ENCODE measurements at places on chromosomes 6 and 20. TPM values are rescaled to one million over a fixed set of nuclear protein-coding genes. Genes with fewer than 3 reads are reported as not detected.

DNA sequence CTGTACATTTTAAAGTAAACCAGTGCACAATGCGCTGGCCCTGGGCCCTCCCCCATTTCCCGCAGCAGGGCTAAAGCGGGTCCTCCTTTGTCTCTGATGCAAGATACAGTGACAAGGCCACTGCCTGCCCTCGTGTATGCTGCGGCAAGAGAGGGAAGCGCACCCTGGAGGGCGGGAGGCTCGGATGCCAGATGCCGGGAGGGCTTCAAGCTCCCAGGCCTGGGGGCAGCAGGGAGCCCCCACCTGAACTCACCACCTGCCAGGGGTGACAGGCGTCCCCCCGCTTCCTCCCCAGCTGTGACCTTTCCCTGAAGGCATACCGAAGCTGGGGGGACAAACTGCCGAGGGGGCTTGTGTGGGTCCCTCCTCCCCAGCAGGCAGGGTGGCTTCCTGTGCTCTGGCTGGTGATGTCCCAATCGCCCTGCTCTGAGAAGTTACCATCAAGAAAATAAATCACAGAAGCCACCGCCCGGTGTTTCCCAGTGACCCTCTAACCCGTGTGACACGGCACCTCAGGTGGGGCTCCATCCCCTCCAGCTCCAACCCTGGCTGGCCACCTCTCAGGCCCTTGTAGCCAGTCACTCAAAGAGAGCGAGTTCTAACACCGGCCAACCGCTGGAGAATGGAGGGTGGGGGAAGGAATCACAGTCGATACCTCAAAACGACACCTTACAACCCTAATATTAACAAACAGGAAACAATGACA is 203.3 kb downstream of the PREX1 start:
- H3K4me3 ChIP-seq, result no peak overlapping the region
- DNase-seq, result no peak
- H3K36me3 ChIP-seq, result no peaks in the 10 kb centered on the region
- H3K27ac ChIP-seq, result no peak overlapping the region

DNA sequence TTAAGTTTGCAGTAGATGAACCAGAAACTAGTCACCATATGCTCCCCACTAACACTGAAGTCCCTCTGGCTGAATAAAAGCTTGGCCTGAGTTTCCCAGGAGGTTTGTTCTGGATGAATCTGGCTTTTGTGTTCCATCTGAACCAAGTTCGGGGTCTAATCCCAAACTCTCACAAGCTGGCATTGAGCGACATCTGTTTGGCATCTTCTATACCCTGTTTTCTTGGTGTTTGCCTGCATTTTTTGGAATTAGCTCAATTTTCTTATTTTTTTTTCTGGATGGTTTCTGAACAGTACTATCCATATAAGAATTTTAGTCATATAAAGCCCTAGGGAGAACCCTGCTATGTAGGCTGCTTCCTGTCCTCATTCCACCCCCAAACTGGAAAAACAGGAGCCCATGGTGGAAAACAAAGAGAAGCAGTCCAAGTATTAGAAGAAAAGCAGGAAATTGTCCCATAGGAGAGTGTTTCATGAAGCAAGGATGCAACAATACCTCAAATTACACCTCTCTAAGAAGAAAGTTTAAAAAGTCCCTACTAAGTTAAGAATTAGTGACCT is 737.1 kb downstream of the DHX35 start:
- H3K27ac ChIP-seq, result peak overlapping the region; percentile 79
- no peak for DNase-seq
- H3K4me3 ChIP-seq, result no peak overlapping the region
- no peaks in the 10 kb centered on the region for H3K36me3 ChIP-seq

- no peak overlapping the region for H3K4me3 ChIP-seq
- H3K4me1 ChIP-seq, result no peaks in the 10 kb centered on the region
- H3K27me3 ChIP-seq, result no peaks in the 10 kb centered on the region
These were observed 337.6 kb downstream of the CDC5L start for GRCh38 chr6:44725070-44725469.

APOBEC2 gene
- not detected for total RNA-seq

MACROD2 gene
- 26.8 TPM for total RNA-seq

GRCh38 chr6:111802720-111803330 is 70.4 kb downstream of the FYN start:
- no peaks in the 10 kb centered on the region for H3K4me1 ChIP-seq
- no peaks in the 10 kb centered on the region for H3K36me3 ChIP-seq
- no peak for DNase-seq
- peak overlapping the region; percentile 25 for H3K27ac ChIP-seq

DNA sequence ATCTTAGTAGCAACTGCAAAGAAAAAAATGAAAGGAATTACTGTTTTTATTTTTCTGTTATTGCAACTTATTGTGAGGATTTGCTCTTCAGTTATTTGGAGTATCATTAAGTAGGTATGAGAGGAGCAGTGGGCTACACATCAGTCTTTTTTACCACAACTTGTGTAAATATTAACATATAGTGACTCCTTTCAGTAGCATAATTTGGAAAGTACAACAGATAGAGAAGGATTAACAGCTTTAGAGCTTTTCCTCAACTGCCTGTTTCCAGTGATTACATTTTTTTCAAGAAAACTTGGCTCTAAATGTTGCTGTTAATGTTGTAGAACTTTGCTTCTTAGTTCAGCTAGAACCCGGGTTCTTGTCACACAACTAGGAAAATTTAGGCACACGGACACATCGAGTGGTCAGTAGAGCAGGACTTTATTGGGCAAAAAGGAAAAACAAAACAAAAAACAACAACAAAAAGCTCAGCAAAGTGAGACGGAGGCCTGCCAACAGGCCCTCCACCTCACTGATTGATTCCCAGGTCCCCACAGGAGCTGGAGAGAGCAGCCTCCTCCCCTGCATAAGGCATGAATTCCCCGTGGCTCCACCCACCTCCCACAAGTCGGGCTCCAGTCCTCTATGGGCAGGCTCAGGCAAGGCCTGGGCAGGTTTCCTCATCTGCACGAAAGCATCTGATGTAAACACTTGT is 75.1 kb downstream of the ADGRG6 start:
- no peak for DNase-seq
- H3K36me3 ChIP-seq, result no peaks in the 10 kb centered on the region
- H3K27ac ChIP-seq, result no peak overlapping the region
- H3K4me1 ChIP-seq, result no peaks in the 10 kb centered on the region
- no peaks in the 10 kb centered on the region for H3K27me3 ChIP-seq
- no peak overlapping the region for H3K4me3 ChIP-seq

- no peak overlapping the region for H3K4me3 ChIP-seq
- H3K36me3 ChIP-seq, result no peaks in the 10 kb centered on the region
- no peaks in the 10 kb centered on the region for H3K27me3 ChIP-seq
- H3K27ac ChIP-seq, result no peak overlapping the region
These were observed 325.4 kb downstream of the QKI start for GRCh38 chr6:163739966-163740365.

DNA sequence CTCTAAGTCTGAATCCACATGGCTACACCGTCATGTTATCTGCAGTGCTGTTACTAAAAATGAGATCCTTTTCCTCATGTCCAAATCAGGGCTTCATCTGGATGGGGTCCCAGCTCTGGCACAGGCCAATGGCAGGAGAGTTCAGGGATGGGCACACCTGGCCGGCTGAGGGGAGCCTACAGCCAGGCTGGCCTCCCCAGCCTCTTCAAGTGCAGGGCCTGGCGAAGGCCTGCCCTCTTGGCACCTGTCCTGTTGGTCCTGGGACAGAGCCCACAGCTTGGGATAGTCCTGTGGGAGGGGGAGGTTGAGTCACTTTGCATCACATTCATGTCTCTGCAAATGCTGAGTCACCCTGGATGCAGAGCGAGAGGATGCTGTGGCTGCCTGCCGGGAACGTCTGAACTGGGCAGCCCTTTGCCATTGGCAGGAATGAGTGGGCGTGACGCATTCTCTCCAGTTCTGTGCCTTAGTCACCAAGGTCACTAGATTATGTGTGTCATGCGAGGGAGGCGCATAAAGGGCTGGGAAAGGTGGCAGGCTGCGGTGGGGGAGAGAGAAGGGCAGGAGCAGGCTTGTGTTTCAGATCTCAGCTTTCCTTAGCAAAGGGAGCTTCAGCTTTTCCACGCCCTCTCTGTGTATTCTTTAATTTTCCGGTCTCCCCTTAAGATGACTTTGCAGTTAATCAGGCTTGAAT is 223.2 kb upstream of the ECI2 start:
- peak; percentile 85 for DNase-seq
- H3K27me3 ChIP-seq, result no peaks in the 10 kb centered on the region
- H3K36me3 ChIP-seq, result no peaks in the 10 kb centered on the region

DNA sequence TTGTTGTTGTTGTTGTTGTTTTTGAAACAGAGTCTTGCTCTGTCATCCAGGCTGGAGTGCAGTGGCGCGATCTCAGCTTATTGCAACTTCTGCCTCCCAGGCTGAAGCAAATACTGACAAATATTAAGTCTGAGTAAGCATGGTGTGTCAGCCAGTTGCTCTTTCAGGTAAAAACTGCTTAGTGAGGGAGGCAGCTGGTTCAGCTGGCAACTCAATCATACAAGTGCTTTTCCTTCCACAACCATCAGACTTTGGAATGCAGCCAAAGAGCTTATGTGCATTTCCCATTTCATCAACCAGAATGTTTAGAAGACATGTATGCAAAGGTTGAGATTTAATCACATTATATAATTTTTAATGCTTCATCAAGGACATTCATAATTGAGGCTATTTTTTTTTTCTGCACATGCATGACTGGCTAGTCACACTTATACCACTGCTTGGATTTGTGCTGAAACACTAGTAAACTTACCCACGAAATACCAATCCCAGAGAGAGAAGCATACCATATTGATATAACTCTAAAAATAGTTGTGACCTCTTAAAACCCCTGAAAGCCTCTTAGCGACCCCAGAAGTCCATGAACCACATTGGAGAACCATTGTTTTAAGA is 56.0 kb downstream of the CLIC5 start:
- no peak for DNase-seq
- no peak overlapping the region for H3K4me3 ChIP-seq
- H3K36me3 ChIP-seq, result no peaks in the 10 kb centered on the region
- H3K27me3 ChIP-seq, result no peaks in the 10 kb centered on the region

LAMP5 gene
- 0.33 TPM for total RNA-seq

TBC1D32 gene
- total RNA-seq, result 5.8 TPM

- H3K36me3 ChIP-seq, result no peaks in the 10 kb centered on the region
- H3K4me3 ChIP-seq, result no peak overlapping the region
- H3K27me3 ChIP-seq, result no peaks in the 10 kb centered on the region
- DNase-seq, result no peak
- H3K27ac ChIP-seq, result no peak overlapping the region
- H3K4me1 ChIP-seq, result peaks cover 4% of the 10 kb centered on the region
These were observed 26.7 kb downstream of the ACSS1 start for GRCh38 chr20:25031241-25031640.

- H3K36me3 ChIP-seq, result no peaks in the 10 kb centered on the region
- H3K27me3 ChIP-seq, result no peaks in the 10 kb centered on the region
- peak; percentile 34 for DNase-seq
- H3K27ac ChIP-seq, result peak overlapping the region; percentile 88
- H3K4me3 ChIP-seq, result peak overlapping the region; percentile 81
These were observed 792 bp downstream of the RSPH3 start for GRCh38 chr6:158999154-158999665.

LHFPL5 gene
- total RNA-seq, result not detected

MOG gene
- not detected for total RNA-seq

- no peaks in the 10 kb centered on the region for H3K36me3 ChIP-seq
- H3K4me1 ChIP-seq, result no peaks in the 10 kb centered on the region
- DNase-seq, result no peak
- no peaks in the 10 kb centered on the region for H3K27me3 ChIP-seq
- H3K4me3 ChIP-seq, result no peak overlapping the region
These were observed 255.5 kb downstream of the CDC5L start for GRCh38 chr6:44642870-44643522.

- H3K36me3 ChIP-seq, result no peaks in the 10 kb centered on the region
- no peaks in the 10 kb centered on the region for H3K4me1 ChIP-seq
- peak overlapping the region; percentile 71 for H3K27ac ChIP-seq
- peak; percentile 53 for DNase-seq
- no peak overlapping the region for H3K4me3 ChIP-seq
- H3K27me3 ChIP-seq, result no peaks in the 10 kb centered on the region
These were observed 265.9 kb downstream of the DLL1 start for GRCh38 chr6:170024940-170025339.

DNA sequence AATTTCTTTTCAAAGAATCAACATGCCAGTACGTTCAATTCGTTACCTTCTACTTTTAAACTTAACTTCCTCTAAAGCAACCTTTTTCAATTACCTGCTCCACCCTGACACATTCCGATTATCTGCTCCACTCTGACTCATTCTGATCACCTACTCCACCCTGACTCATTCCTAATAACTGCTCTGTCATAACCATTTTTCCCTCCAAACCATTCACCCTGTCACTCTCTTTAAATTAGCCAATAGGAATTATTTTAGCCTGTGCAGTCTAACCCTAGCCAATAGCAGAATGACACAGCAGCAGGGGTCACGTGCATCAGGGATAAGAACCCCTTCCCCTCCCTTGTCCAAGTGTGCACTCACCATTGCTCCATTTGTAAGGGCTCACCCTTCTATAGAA is 557.4 kb upstream of the EYS start:
- no peaks in the 10 kb centered on the region for H3K4me1 ChIP-seq
- no peak overlapping the region for H3K27ac ChIP-seq
- H3K36me3 ChIP-seq, result no peaks in the 10 kb centered on the region
- no peak overlapping the region for H3K4me3 ChIP-seq
- no peaks in the 10 kb centered on the region for H3K27me3 ChIP-seq

GRCh38 chr20:36110994-36111393 is 43.5 kb upstream of the EPB41L1 start:
- H3K4me1 ChIP-seq, result peaks cover 13% of the 10 kb centered on the region
- DNase-seq, result no peak
- no peaks in the 10 kb centered on the region for H3K36me3 ChIP-seq

DNA sequence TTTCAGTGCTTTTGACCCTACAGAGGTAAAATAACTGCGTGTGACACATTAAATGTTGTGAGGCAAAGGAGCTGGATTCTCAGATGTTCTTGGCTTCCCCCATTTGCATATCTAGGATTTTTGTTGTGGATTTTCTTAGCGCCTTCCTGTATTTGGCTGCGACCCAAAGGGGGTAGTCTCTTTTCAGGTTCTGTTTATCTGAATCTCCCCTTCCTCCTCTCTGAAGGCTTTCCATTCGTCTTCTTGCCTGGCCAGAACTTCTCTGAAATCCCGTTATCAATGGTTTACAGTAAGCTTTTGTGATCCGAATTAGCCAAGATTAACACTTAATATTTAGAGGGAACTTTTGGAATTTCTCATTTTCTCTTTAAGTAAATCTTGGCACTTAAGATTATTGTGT is 60.8 kb downstream of the ADGRB3 start:
- DNase-seq, result no peak
- H3K36me3 ChIP-seq, result no peaks in the 10 kb centered on the region
- no peaks in the 10 kb centered on the region for H3K27me3 ChIP-seq
- H3K27ac ChIP-seq, result no peak overlapping the region
- no peak overlapping the region for H3K4me3 ChIP-seq

C6orf52 gene
- total RNA-seq, result not detected

PCMT1 gene
- 111 TPM for total RNA-seq

DNA sequence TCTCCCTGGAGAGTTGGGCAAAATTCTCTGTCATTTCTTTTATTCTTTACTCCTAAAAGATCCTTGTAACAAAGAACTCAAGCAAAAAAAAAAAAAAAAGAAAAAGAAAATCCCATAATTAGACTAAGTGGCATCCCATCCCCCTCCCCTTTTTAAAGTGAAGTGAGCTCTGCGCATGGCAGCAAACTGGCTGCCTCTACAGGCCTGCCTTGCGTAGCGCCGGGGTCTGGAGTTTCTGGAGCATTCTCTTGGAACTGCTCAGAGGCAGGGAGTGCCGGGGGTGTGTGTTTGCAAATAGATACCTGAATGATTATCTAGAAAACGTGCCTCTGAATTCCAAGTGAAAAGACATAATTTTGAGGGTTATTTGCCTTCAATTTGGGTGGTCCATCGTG is 48.1 kb downstream of the FOXC1 start:
- no peak for DNase-seq
- no peak overlapping the region for H3K4me3 ChIP-seq
- H3K36me3 ChIP-seq, result no peaks in the 10 kb centered on the region
- no peaks in the 10 kb centered on the region for H3K4me1 ChIP-seq
- H3K27ac ChIP-seq, result no peak overlapping the region
- H3K27me3 ChIP-seq, result no peaks in the 10 kb centered on the region

All from breast epithelium (tissue), 4 donors.